ENCODE measurements at places on chromosomes 3 and 15.

DNA sequence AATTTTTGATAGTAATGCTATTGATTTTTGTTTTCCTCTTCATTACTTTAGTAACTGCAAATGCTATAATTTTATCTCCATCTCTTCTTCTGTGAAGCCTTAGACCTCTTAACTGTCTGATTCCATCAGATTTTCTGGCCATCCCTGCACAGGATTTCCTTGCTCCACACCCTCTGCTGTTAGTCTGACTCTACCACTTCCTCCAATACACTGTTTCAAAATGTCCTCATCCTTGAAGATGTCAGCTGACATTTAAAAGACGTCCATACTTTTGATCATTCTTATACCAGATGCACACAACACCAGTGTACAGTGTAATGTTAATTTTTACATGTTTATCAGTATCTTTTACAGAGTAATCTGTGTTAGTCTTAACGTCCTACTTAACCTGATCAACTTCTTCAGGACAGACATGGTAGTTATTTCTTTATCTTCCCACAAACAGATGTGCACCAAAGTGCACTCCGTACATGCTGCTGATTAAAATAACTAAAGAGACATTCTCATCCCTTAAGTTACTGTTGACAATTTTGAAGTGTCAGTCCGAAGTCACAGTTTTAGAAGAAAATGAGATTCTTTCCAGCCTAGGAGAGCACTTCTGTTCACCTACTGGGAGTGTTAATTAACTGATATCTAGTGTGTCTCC is 102.4 kb upstream of the RASGRP1 start:
- no peak for DNase-seq

GRCh38 chr3:189710620-189711402 is 79.6 kb downstream of the TP63 start:
- peak; percentile 92 for DNase-seq

DNA sequence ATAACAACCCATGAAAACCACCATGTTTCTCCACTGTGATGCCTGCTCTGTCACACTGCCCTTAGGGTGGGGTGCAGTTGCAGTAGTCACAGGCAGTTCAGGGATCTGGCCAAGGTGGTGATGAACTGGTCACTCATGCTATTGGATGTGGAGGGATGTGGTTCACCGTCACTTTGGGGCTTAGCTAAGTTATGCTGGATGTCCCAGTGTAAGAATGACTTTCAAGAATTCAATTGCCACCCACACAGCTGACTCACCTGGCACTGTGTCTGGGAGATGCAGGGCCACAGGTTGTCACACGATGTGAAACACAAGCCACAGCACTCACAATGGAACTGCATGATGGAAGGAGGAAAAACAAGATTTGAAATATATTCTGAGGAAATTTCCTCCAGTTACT is 146.1 kb upstream of the CTNNB1 start:
- DNase-seq = no peak

GRCh38 chr15:29457729-29458128 is 188.1 kb upstream of the NSMCE3 start:
- DNase-seq = no peak

GRCh38 chr3:129087138-129087702 is 26.6 kb downstream of the GP9 start:
- peak; percentile 82 for DNase-seq

DNA sequence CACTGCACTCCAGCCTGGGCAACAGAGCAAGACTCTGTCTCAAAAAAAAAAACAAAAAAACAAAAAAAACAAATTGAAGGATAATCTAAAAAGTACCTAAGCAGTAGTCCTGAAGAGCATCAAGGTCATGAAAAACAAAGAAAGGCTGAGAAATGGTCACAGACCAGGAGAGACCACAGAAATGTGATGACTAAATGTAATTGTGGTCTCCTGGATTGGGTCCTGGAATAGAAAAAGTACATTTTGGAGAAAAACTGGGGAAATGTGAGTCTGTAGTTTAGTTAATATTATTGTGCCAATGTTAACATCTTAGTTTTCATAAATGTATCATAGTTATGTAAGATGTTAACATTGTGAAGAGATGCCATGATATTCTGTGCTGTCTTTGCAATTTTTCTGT is 267.5 kb upstream of the NR2E3 start:
- no peak for DNase-seq

- peak; percentile 90 for DNase-seq
These were observed at the start of gene RASSF1 for GRCh38 chr3:50340448-50341329. RASSF1 (minus strand) TSS chr3:50340836; CDS start chr3:50340805, 31 bp downstream.

- no peak for DNase-seq
These were observed 66.5 kb downstream of the PLXNA1 start for GRCh38 chr3:127049393-127049792.

DNA sequence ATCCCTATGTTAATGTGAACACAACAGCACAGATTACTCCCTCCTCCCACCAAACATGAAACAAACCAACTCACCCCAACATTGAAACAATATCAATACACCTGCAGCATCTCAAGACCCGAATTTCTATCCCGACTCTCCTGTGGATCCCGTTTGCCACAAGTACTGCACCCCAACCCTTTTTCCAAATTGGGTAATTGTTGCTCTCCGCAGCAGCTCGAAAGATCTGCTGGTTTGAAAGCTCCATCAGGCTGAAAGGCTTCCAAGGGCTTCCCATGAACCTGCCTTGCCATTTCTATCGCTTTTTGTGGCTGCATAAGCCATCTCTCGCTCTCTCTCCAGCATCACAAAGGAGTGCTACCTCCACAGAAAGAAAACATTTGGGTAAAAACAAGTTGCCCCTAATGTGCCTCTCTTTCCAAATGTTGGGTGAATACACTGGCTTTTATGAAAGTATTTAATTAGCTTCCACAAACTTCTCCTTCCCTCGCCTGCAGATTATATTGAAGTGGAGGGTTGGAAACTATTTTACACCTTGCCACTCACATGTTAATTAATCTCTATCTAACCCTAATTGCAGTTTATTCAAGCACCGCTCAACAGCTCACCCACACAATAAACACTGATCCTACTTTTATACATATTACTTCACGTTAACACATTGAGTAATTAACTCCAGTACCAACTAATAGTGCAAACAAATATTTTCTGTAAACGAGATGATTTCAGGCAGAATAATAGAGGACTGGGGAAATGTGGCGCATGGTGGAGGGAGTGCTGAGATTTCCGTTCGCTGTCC is 2.5 kb upstream of the FEZF2 start:
- no peak for DNase-seq

GRCh38 chr3:120147072-120147871 is 53.0 kb upstream of the GSK3B start:
- no peak for DNase-seq

DNA sequence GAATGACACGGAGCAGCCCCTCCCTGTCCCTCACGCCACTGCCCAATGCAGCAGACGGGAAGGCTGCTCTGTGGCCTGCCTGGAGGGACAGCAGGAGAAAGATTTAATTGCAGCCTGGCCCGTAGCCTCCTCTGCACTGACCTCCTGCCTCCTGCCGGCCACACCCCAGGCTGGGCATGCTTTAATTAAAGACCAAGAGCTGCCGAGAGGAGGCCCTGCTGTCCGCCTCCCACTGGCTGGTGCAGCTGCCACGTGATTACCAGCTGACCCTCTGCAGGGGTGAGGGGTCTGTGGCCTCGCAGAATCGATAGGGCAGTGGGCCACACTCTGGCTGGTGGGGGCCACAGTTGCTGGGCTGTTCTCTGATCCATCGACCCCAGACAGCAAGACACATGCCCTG is 100.2 kb upstream of the PRR23E start:
- peak; percentile 45 for DNase-seq

DNA sequence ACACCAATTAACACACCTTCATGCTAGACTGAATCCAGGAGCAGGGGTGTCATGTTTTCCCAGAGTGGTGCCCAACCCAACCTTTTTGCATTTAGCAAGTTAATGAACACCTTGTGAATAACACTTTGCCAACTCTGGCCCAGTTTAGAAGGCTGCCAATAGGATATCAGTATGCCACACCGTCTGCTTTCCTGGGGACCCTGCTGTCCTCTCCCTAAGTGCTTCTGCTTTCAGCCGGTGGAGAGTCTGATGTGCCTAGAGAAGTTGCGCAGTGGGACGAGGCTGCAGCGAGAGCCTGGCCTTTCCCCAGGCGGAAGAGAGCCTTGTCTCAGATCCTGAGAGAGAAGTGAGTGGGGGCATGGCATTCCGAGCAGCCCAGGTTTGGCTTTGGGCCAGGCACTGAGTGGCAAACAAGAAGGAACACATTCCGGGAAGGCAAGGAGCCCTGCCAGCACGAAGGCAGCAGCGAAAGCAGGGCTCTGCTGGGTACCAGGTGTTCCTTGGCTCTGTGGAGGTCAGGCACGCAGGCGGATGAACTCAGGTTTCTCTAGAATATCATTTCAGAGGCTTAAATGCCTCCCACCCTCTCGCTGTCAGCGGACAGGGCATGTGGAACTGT is 36.9 kb downstream of the SENP8 start:
- DNase-seq = peak; percentile 82

- no peak for DNase-seq
These were observed 136.3 kb downstream of the LRRC28 start for GRCh38 chr15:99387421-99388168.

GRCh38 chr3:122927726-122928125 is 99.8 kb downstream of the SEMA5B start:
- DNase-seq = no peak

DNA sequence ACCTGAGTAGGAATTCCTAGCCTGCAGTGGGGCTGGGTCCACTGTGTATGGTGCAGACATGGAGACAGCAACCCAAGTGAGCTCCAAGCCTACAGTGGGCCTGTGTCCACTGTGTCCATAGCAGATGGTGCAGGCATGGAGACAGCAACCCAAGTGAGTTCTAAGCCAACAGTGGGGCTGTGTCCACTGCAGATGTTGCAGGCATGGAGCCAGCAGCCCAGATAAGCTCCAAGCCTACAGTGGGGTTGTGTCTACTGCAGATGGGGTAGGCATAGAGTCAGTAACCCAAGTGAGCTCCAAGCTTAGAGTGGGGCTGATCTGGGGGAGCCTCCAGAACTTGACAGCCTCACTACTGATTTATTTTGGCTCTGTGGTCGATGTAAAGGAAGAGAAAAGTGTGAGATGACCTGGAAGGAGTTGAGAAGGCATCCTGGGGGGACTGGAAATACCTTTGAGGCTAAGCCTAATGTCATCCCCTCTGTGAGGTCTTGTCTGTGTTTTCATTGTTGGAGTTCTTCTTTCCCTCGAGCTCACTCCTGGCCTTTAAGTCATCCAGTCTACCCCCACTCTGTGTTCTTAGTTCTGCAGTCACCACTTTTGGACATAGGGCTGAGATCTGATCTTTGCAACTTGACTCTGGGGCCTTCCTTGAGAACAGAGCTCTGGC is 22.4 kb upstream of the IL16 start:
- DNase-seq = no peak

- DNase-seq = no peak
These were observed 14.4 kb downstream of the NGLY1 start for GRCh38 chr3:25768851-25769250.

GRCh38 chr15:85676342-85677098 is 118.2 kb downstream of the KLHL25 start:
- DNase-seq = no peak

GRCh38 chr3:45929042-45929679 is 14.1 kb upstream of the CXCR6 start:
- DNase-seq = peak; percentile 56

DNA sequence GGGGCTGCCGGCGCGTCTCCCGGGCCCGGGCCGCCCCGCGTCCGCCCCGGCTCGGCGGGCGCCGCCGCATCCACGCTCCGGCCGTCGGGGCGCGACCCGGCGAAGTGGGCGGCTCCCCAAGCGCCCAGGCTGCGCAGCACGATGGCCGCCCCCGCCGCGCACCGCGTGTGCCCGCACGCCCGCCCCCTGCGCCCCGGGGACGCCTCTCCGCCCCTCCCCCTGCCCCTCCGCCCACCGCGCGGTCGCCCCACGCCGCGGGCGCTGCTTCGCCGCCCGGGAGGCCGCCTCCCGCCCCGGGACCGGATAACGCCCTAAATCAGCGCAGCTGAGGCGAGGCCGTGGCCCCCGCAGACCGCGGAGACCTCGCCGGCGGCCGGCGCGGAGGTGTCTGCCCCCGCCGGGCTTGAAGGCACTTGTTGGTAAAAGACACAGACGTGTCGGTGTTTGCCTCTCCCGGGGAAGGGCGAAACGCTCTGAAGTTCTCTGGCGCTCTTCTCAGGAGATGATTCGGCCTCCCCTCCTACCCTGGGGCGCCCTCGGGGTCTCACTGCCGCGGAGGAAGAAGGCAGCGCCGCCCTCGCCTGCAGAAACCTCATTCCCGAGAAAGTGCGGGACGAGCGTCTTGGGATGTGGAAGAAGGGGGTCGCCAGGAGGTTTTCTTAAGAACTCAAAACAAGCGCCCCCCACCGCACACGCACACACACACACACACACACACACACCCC is at the start of gene BNC1:
BNC1 (minus strand) TSS at position 106 of the 725 bp plus-strand sequence; CDS start at position 70, 36 bp downstream.
- DNase-seq = peak; percentile 18

- peak; percentile 63 for DNase-seq
These were observed 1.1 kb downstream of the IQCF6 start for GRCh38 chr3:51777985-51778384.

DNA sequence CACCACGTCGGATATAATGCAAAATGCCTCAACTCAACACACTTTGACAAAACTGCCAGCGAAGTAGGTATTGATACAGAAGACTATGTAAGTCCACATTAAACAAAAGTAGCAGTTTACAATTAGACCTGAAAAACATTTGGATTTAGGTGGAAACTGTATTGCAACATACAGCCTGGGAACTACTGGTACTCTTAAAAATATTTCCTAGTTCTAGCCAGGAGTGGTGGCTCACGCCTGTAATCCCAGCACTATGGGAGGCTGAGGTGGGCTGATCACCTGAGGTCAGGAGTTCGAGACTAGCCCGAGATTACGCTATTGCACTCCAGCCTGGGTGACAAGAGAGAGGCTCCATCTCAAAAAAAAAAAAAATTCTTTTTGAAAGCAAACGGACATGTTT is 246.2 kb downstream of the ZBTB20 start:
- DNase-seq = no peak

DNA sequence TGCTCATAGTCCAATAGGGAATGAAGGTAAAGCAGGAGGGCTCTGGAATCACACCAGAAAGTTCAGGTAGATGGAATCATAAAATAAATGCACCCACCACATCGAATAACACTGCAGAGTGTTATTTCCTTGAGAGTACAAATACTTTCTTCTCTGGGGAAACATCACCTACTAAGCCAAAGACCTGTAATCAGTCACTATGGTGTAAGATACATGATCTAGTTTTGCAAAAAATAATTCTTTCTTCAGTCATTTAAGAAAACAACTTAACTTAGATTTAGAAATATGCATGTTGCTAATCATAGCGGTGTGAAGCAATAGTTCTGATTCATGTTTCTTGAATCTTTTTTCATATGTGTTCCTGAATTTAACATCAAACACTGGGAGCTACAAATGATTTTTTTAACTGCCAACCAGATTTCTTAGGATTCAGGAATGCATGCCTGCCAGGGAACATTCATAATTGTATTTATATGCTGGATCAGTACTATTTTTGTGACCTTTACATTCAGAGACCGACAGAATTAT is 40.2 kb upstream of the MEIS2 start:
- DNase-seq = no peak

- DNase-seq = peak; percentile 13
These were observed 9.8 kb downstream of the VILL start for GRCh38 chr3:38000242-38000916.

- peak; percentile 53 for DNase-seq
These were observed 7.4 kb downstream of the SQOR start for GRCh38 chr15:45641999-45642932.

GRCh38 chr15:79516155-79516554 is 84.0 kb downstream of the MINAR1 start:
- no peak for DNase-seq

- peak; percentile 78 for DNase-seq
These were observed 84.1 kb downstream of the PIK3R4 start for GRCh38 chr3:130662501-130662996.

- DNase-seq = no peak
These were observed 88.8 kb downstream of the HES1 start for GRCh38 chr3:194224471-194225417.
